ENCODE measurements at places on chromosomes 2 and 18.

- no peak for DNase-seq
Measured at GRCh38 chr2:198966269-198966668, 491.5 kb downstream of the SATB2 start.

GRCh38 chr2:136282251-136282650, 164.3 kb upstream of the CXCR4 start:
- DNase-seq, result no peak

DNA sequence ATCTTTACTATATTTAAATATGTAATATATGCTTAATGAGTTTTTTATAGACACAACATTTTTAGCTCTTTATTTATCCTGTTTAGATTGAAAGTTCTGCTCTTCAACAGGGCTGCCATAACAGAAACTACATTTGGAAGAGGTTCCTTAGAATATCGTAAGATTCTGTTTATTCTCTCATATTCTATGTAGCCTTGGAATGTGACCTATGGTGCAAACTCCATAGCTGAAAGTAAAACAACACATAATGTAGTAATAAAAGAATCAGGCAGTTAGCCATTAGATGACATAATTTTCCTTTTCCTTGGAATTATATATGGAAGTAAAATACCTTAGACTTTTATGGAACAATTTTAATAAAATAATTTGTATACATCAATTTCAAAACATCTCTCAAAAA, 91.3 kb downstream of the ZNF804A start:
- no peak for DNase-seq

DNA sequence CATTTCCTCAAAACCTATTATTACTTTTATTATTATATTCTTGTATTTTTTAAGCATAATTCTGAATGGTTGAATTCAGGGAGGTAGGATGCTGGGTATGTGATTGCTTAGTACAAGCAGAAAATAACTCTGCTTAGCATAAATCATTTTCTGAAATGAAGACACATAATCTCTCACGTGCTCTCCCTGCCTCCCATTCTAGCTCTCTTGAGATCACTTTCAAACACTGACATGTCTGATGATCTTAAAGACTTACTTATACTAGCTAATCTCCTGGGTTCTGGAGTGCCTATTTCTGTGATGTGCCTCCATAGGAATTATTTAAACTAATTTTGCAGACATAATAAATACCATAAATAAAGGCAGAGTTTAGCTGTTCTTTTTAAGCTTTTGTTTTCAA, 1136.0 kb downstream of the SUCLG1 start:
- DNase-seq, result no peak

DNA sequence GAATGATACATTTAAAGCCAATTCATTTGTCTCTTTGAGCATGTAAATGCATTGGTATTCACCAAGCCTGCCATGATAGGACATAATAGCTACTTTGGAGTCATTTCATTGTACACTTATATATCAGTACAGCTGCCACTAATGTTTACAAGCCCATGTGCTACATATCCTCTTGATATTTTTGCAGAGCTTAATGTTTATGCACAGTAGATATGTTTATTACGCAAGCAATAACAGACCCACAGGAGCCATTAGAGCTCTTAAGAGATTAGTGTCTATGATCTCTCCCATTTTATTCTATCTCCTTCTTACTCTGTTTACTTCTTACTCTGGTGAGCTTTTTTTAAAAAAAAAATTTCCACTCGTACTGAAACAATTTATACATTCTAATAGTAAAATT, 1132.1 kb upstream of the ZEB2 start:
- DNase-seq, result no peak

- DNase-seq, result no peak
Measured at GRCh38 chr2:199903111-199903510, 8.0 kb upstream of the C2orf69 start.

- no peak for DNase-seq
Measured at GRCh38 chr2:109261906-109262631, 133.1 kb downstream of the SH3RF3 start.

GRCh38 chr18:10259901-10260300, 194.5 kb upstream of the APCDD1 start:
- DNase-seq, result no peak

GRCh38 chr2:205984381-205984780, 101.6 kb downstream of the INO80D start:
- no peak for DNase-seq

GRCh38 chr2:236714080-236714479, 144.5 kb downstream of the ACKR3 start:
- no peak for DNase-seq

- DNase-seq, result no peak
Measured at GRCh38 chr2:17272652-17273525, 245.4 kb downstream of the RAD51AP2 start.

GRCh38 chr18:3388980-3389379, 61.0 kb upstream of the TGIF1 start:
- no peak for DNase-seq

GRCh38 chr18:55287149-55287806, 300.7 kb downstream of the TCF4 start:
- DNase-seq, result no peak

DNA sequence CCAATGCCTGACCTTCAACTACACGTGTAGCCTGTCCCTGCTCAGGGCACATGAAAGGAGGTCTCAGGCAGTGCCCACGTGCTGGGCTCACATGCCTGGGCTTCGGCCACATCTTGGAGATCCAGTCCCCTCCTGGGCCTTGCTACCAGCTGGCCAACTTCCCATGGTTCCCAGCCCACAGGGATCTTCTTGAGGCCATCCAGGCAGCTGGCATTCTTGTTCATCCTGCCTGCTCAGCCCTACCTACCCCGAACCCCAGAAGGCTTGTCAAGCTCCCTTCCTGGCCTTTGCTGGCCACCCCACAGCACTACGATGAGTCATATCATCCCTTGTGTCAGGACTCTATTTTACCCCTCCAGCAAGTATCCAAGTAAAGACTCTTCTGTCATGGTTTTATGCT, 97.1 kb downstream of the ZBTB7C start:
- no peak for DNase-seq

GRCh38 chr18:9647496-9648323, 33.4 kb upstream of the PPP4R1 start:
- DNase-seq, result no peak

GRCh38 chr2:136281281-136282114, 163.5 kb upstream of the CXCR4 start:
- DNase-seq, result no peak

- no peak for DNase-seq
Measured at GRCh38 chr18:77223221-77223639, 26.4 kb upstream of the GALR1 start.

DNA sequence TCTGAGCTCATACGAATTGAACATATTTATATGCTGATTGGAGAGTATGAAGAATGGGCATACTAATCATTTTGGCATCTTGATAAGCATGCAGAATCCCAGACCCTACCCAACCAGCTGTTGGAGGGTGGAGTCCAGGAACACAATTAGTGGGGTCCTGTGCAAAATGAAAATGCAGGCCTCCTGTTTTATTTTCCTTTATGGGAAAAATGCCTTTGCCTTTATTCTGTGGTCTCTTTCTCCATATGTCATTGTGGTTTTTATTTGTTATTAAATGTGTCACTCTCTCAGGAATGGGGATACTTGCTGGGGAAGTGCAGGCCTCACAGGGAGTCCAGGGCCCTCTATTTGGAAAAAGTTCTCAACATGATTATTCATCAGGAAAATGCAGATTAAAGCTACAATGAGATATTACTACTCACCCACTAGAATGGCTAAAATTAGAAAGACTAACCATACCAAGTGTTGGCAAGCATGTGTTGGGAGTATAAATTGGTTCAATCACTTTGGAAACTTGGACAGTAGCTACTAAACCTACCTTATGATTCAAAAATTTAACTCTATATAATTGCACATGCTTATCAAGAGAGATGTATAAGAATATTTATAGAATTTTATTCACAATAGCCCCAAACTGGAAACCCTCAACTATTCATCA, 223.1 kb upstream of the FBXO11 start:
- DNase-seq, result no peak

DNA sequence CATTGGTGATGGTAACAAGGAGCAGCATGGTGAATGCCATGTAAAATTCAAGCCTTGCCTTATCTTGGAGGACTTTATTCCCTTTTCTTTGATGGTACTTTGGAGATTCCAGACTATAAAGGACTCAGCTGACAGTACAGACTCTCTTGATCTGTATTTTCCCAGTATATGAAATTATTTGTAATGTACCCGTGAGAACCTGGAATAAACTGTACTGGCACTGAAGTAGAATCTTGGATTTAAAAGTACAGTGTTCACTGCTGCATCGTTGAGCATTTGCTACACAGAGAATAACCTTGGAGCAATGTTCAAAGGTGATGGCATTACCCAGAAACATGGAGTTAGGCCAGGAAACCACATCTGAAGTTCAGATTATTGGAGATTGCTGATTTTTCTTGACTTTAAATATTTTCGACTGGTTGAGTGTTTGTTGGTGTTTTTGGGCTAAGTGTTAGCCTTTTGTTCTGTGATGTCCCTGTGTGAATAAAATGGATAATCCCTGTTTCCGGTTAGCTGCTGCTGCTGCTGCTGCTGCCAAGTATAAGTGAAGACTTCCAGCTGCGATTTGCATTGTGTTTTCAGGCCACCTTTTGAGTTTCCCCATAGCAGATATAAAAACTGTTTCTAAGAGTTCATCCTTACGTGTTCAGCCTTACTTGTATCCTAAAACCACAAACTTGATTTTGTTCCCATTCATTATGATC, 122.0 kb downstream of the SPTBN1 start:
- no peak for DNase-seq

DNA sequence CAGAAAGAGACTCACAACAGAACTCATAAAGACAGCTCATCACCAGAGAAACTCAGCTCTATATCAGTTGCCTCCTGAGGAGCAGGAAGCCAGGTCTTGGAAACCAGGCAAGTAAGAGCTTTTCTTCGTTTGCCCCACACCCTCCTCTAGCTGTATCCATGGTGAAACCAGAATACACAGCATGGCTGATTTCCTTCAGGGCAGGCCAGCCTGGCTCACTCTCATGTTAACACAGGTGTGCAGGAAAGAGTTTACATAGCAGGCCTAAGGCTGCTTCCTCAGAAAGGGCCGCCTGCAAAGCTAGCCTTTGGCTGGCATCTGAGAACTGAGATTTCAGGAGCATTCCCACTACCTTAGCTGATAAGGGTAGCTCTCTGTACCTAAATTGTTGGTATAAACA, 65.7 kb downstream of the KLHL14 start:
- DNase-seq, result no peak

GRCh38 chr18:11955239-11956029, 25.9 kb upstream of the IMPA2 start:
- DNase-seq, result no peak

GRCh38 chr2:75194184-75194868, 5.0 kb downstream of the TACR1 start:
- no peak for DNase-seq

DNA sequence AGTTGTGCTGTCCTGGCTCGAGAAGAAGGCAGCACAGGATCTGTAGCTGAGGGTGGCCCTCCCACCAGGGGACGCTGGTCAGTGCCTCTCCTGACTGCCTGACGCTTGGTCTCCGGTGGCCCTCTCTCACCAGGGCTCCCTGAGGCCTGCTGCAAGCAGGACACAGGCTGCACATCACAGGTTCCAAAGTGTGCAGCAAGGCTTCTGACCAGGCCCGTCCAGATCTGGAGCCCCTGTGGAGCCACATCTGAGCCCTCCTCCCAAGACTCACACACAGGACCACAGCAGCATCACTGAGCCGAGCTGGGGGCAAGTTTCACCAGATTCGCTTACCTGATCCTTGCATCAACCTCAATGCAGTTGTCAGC, 12.1 kb downstream of the AMER3 start:
- DNase-seq, result no peak

GRCh38 chr2:162473986-162474385, 130.1 kb downstream of the GCA start:
- DNase-seq, result no peak

DNA sequence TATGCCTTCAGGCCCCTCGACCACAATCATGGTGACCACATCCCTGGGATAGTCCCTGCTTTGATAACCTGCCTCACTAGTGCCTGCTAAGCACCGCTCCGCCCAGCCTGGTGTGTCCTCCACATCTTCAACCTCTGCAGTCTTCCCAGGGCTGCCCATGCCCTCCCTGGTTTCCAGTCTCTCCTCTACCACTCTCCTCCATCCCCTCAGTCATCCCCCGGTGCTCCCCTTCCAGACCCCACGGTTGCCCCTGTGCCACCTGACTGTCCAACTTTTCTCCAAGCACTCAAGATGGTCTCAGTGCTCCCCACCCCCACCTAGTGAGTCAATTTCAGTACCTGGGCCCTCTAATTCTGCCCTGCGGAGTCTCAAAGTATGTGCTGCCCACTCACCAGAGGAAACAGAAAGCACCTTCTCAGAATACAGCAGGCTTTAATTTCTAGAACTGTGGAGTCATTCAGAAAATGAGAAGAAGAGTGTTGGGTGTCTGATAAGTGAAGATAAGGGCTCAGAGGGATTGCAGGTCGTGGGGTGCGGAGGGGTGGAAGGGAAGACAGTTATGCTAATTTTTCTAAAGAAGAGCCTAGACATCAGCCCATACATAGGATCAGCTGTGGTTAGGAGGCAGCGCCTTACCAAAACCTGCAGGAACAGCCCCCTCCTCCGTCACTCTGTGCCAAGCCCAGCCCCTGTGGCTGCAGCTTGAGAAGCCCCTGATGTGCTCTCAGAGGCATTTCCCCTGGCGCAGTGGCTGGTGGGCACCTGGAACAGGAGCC, 53.6 kb upstream of the CAB39 start:
- DNase-seq, result no peak

DNA sequence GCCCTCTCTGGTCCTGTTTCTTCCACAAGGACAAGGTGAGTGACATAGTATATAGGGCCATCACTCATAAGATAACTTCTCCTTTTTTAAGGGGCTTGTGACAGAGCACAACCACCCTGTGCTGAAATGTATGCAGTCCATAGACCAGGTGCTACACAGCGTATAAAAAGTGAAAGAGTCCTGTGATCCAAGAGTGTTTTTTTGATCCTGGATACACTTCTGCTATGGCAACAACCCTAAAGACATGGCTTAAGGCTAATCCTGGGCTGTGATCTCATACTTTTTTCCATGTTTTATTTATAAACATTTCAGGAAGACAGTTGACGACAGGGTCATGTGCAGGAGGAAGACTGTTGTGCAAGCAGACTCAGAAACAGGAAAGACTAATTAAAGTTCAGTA, 400.5 kb upstream of the TCF4 start:
- no peak for DNase-seq

DNA sequence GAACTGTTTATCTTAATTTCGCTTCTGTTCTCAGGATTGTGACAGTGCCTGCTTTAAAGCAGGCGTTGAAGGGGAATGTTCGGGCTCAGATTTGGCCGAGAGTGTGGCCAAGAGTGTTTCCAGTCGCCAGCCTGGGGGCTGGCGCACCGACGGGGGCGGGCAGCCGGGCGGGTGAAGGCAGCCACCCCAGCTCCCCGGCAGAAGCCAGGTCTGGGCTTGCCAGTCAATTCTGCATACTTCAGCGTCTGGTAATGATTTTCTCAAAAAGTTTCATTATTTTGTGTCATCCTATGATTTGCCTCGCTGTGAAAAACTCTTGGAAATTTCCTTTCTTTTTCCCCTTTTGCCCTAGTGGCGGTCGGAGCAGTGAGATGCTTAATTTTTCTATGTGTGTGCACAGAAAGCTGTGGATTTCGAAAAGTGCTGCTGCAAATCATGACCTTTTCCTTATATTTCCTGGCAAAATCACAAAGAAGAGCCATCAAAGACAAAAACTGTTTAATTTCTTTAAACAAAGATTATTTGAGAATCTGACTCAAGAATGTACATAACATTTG, 856 bp downstream of the FAM228A start:
- no peak for DNase-seq

- no peak for DNase-seq
Measured at GRCh38 chr2:237330541-237330940, 83.4 kb downstream of the COL6A3 start.
